Caki2 (cell line): ENCODE measurements at places on chromosomes 6 and 20.

DNA sequence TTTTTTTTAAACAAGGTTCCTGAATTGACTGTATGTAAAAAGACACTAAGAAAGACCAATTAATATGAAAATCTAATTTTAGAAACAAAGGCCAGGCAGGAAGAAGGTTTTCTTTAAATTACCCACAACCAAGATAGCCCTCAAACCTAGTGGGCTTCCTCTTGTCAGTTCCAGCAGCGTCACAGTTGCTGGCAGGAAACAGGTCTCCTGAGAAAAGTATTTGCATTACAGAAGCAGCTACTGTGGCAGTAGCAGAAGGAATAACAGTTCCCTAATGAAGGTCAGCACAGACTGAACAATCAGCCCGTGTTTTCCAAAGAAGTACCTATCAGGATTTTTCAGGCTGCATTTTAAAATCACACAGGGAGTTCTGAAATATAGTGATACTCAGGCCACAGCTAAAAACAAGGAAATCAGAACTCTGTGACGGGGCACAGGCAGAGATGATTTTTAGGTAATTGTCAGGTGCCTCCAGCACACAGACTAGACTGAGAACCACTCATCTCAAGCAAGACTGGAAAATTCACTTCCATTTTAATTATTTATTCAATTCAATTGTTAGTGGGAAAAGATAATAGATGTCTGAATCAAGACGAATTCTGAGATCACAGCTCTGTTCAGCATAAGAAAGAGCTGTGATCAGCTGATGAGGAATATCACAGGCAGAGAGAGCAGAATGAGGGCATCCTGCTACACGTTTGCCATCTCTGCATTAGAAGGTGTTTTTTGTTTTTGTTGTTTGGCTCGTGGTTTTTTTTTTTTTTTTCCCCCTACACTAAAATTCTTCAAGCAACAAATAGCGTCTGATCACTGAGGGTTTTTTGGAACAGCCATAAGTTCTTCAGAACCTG is 230.5 kb upstream of the KHDRBS2 start:
- DNase-seq, result no peak

GRCh38 chr20:34143951-34144350 is 31.9 kb upstream of the EIF2S2 start:
- no peak for DNase-seq

DNA sequence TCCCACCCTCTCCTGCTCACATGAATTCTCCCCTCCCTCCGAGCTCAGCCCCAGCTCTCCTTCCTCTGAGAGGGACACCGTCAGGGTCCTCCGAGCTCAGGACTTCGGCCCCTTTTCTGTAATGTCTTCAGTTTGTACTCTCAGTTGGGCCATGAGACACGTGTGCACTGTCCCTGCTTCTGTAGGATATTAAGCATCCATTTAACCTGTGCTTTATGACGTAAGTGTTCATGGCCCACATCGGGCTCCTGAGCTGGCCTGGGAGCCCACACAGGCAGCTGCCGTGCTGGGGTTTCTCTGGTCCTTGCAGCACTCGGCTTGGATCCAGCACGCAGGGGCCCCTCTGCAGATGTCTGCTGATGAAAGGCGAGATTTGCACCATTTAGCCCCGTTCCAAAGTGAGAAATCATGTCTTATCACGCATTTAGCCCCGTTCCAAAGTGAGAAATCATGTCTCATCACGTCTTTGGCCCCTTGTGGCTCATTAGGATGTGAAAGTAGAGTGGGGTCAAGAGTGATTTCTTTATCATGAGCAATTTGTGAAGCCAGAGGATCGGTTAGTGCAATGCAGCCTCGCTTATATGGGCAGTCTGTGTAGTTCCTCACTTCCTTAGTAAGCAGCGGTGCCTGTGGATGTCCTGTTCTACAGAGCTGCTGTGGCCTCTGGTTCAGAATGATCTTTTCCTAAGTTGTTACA is 25.3 kb downstream of the DUSP22 start:
- no peak for DNase-seq

DNA sequence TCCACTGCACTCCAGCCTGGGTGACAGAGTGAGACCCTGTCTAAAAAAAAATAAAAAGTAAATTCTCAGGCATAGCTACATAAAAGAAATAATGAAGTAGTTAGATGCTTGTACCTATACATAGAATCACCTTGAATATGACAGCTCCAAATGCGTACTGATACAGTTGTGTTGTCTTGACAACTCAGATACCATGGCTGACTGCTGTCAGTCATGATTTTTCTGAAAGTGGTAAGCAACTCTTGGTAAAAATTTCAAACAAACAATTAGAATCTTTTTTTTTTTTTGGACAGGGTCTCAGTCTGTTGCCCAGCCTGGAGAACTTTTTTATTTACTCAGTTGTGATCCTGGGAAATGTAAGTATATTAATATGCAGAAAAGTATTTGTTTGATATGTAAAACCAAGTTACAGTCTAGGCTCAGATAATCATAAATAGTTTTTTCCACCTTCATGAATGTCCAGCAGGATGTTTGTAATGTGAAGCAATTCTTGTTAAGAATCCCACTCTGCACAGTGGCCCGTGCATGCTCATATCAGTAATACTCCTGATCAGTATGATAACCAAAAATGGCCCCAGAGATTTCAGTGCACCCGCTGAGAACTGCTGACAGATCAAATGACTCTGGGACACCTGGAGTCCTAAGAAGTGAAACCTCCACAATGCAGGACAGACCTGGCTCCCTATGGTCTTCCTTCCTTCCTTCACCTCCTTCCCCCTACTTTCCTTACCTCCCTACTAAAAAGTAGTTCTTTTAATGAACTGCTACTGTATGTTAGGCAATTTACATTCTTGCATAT is 14.0 kb upstream of the MAPK13 start:
- no peak for DNase-seq

GRCh38 chr6:64539917-64540316 is 904.3 kb downstream of the PHF3 start:
- DNase-seq, result no peak

GRCh38 chr20:50238081-50238800 is 47.6 kb downstream of the CEBPB start:
- DNase-seq, result no peak

DNA sequence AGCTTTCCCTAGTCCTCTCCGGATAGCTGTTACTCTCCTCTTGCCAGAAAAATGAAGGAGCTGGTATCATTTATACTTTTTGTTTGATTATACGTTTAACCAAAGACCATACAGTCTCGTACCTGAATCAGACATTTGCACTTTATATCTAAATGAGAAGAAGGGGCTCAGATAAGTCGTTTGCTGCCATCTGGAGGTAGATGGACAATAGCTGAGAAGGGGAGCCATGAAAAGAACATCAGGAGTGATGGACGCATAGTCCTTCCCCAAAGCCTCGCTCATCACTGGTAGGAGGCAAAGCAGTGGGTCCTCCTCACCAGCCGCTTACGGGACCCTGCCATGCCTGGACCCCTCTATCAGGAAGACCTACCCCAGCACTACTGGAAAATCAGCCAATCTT is 45.4 kb downstream of the RPF2 start:
- no peak for DNase-seq
